Activated T-helper 1 cell treated with anti-CD3 and anti-CD28 coated beads, Interleukin-2, amount 50 U/mL, for 16 hours (primary cell): ENCODE measurements at places on chromosomes 11 and 22.

GRCh38 chr11:57542582-57542981, 5.2 kb downstream of the SMTNL1 start:
- DNase-seq = no peak

- no peak for DNase-seq
Measured at GRCh38 chr11:69874178-69874983, 55.2 kb upstream of the FGF3 start.

DNA sequence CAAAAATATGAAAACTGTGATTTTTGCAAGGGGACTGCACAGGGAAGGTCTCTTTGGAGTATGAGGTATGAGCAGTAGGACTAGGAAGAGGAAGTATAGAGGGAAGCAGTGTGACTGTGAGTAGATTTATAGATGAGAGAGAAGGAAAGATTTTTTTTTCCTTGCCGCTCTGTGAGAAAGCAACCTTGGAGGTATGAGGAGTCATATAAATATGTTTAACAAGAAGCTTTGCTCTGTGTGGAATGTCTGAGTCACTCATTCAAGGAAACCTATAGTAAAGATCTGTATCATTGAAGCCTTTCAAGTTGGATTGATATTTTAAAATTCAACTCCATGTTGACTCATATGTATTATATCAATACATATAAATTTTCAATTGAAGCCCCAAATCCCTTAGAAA, 26.2 kb downstream of the DNHD1 start:
- no peak for DNase-seq

DNA sequence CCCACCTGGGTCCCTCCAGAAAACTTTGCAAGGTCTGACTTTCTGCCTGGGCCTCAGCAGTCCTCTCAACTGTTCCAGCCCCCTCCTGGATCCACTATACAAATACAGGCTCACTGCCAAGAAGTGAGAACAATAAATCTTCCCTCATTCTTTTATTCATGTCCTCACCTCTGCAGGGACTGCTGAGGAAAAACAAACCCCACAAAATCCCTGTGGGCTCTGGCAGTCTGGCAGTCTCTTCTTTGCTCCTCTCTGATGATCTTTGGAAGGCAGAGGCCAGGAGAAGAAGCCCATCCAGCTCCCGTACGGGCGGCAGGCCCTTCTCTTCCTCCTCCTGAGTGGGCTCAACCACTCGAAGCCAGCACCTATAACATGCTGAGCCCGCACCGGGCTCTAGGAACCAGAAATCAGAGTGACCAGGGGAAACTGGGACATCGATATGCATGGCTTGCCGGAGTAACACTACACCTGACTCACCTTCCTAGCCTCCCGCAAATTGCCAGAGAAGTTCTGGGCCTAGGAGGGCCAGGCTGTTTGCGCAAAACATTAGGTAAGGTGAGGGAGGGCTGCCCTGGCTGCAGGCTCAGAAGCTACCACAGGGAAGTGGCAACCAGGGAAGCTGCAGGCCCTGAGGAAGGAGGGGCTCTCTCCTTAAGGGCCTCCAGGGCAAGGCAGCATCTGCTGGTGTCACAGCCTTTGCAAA, 24.2 kb downstream of the TMPRSS5 start:
- DNase-seq = no peak

DNA sequence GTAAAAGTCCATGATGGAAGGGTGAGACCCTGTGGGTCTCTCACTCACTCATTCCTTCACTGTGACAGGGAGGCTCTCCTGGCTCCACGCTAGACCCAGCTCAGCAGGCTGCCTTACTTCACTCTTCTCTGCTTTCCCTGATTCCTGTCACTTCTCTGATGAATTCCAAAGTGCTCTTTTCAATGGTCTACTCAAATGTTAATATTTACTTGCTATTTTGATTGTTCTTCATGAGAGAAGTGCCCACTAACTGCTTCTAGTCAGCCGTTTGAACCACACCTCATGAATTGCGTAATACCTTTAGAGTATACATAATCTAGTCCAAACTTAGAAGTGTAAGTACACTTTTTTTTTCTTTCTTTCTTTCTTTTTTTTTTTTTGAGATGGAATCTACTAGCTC, 1350.2 kb upstream of the RAG2 start:
- no peak for DNase-seq

DNA sequence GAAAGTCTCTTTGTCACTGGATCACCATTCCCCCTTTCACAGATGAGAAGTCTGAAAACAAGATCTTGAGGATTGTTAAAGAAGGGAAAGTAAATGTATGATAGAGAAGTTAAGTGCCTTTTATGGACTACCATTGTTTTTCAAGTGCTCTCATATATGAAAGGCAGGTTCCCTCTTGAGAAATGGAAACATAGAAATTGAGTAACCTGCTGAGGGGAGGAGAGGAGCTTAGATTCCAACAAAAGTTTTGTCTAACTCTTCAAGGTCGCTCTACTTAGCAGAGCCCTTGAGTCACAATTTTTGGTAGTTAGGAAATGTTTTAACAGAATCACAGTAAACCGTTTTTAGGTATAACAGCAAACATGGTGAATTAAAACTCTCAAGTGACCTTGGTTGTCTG, 80.1 kb downstream of the SVIP start:
- DNase-seq = no peak

DNA sequence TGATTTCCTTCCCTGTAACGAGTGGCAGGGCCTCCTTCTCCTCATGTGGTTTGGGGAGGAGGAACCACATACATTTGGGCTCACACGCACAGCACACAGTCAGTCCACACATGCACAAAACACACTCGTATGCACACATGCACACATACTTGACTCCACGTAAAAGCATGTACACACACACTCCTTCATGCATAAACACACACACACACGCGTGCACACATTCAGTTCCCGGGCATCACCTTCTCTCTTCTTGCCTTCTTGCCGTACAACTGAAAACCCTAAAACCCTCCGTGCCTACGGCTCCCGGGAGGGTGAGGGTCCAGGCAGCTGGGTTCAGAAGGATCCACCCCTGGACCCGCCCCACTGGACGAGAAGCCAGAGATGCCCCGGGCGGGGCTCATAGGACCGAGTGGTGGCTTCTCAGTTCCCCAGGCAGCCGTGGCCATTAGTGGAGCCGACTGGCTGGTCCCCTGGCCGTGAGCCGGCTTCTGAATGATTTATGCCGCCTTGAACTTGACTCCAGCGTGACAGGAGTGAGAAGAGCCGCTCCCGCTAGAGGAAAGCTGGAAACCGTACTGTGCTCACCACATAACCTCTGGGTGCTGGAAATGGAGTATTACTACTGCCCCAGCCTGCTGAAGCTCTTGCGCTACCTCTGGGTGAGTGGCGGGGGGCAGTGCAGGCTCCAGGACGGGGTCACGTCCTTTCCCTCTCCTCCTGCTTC, 117.4 kb downstream of the KIAA1671 start:
- DNase-seq = no peak

DNA sequence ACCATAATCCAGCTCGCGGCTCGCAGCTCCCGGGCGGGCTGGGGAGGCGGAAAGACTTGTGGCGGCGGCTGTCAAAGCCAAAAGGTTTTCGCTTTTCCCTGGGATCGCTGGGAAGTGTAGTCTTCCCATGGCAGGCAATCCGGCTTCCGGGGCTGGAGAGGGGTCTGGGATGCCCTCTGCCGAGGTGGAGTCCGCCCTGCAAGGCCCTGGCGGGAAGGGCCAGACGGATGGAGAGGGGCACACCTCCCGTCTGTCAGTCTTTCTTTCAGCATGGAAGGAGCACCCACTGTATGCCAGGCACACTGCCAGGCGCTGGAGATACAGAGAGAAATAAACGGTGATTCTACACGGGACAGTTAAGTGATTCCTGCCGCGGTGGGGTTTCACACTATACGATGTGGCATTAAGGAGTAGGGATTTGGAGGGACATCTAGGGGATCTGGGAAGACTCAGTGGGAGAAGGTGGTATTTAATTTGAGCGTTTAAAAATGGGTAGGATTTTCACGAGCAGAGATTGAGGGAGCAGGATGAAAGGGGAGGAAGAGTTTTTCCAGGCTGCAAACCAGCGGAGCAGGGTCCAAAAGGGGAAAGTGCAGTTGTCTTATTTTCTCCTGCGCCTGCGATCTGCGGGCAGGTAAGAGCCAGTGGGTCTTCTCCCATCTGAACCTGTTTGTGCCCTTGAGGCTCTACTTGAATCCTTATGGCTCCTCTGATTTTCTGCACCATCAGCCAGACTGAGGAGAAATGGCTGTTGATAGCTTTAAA, at the start of gene BACE1:
TSS of gene BACE1 (minus strand) at position 60 of the 765 bp plus-strand sequence. CDS start 461 bp downstream, outside the sequence.
- DNase-seq = no peak

- no peak for DNase-seq
Measured at GRCh38 chr11:70487160-70487559, 88.8 kb downstream of the CTTN start.

DNA sequence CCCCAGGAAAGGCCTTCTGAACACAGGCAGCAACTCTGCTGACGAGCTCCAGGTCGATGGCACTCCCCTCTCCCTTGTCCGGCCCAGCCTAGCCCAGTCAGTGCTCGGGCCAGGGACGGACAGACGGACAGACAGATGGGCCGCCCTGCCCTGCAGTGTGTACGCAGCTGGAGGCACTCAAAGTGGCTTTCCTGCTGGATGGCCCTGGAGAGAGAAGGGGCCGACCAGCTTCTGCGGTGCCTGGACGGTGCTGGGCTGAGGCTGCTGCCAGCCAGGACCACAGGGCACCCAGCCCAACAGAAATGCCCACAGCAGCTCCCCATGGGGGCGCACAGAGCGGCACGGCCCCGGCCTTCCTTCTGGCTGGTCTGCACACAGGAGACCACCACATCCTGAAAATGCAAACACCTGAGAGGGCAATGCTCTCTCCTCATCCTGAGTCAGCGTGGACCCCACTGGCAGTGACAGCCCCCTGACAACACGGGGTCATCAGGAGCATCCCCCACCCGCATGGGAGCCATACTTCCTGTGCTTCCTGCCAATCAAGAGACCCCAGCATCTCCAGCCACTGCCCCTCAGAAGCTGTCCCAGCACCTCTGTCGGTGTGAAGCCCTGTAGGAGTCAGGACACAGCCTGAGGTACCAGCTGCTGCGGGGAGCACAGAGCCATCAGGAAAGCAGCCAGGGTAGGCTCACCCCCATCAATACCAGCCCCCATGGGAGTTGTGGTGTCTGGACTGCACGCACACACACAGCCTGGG, 692 bp upstream of the MOB2 start:
- no peak for DNase-seq

GRCh38 chr22:45271667-45272201, 13.0 kb upstream of the UPK3A start:
- no peak for DNase-seq

- no peak for DNase-seq
Measured at GRCh38 chr11:90753546-90753945, 530.7 kb upstream of the CHORDC1 start.

DNA sequence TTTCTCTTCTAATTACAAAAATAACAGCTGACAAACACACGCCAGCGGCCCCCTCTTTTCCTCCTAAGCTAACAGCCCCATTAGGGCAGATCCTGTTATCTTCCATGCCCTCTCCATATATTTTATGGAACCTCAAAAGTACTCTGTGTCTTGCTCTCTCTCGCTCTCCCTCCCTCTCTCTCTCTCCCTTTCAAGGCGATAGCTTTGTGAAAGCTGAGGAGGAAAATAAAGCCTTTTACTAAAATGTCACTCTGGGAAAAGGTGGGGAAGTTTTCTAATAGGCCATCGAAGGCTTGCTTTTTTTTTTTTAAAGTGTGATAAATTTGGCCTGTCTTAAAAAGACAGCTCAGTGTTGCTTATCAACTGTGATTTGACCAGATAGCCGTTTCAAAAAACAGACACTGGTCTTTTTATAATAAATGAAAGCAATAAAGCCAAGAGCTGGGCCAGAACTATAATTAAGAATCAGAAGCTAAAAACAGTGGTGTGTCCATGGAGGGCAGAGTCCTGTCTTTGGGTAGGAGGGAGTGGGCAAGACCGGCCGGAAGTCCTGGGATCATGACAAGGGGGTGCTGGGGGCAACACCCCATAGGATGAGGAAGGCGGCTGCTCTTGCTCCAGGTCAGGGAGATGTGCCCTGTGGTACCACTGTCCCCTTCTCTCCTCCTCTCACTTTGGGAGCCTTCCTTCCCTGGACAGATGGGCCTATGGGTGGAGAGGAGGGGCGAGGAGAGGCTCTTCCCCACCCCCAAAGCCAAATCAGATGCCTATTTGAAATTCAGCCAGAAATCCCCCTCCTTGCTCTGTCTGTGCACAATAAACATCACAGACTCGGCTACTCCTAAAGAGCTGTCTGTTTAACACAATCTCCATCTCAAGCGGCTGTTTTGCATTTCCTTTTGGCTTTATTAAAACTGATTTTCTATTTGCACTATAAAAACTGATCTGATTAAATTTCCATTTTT, 267.2 kb downstream of the BUD13 start:
- DNase-seq = no peak

DNA sequence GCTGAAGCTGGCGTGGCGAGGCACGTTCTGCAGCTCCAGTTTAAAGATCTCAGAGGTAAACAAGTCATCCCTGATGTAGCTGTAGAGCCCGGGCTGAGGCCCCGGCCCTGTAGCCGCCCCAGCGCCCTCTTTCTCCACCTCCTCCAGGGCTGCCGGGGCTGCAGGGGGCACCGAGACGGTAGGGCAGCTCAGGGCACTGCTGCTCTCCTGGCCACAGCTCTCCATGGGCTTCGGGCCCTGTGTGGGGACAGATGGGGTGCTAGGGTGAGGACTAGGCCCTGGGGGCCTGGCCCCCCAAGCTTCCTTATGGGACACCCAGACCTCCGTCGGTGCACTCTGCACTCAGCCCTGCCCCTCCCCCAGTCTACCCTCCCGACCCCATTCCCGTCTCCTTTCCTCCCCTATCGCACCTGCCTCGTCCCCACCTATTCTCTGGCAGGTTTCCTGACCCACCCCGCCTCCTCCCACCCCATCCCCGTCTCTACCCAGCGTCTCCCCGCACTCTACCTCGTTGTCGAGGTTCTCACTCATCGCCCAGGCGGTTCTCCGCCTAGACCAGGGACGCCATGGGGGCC, 559 bp downstream of the RANBP1 start:
- DNase-seq = no peak

DNA sequence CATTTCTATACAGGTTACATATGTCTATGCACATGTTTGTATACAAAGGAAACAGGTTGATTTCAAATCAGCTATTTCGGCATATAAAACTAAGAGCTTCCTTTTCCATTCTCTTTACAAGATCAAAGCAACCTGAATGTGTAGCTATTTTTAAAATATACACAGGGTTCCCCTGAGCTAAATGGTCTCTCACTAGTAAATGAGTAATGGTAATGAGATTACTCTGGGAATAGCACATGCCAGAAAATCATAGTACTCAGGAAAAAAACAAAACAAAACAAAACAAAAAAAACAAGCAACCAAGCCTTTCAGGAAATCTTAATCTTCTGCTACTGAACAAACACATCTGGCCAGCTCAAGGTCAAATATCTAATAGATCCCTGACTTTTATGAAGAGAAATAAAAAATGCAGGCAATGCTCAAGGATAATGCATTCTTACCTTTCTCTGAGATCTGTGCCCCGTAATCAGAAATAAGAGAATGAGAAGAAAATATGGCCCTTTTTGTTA, 156.6 kb upstream of the POU2AF2 start:
- DNase-seq = no peak
